CD8-positive, alpha-beta T cell (primary cell): ENCODE measurements at places on chromosomes 7 and 10. TPM values are rescaled to one million over a fixed set of nuclear protein-coding genes. Genes with fewer than 3 reads are reported as not detected.

VSTM4 gene
- not detected for total RNA-seq

GRCh38 chr10:17396004-17396403, 58.4 kb downstream of the ST8SIA6 start:
- no peak for DNase-seq

MRLN gene
- total RNA-seq: not detected

DNA sequence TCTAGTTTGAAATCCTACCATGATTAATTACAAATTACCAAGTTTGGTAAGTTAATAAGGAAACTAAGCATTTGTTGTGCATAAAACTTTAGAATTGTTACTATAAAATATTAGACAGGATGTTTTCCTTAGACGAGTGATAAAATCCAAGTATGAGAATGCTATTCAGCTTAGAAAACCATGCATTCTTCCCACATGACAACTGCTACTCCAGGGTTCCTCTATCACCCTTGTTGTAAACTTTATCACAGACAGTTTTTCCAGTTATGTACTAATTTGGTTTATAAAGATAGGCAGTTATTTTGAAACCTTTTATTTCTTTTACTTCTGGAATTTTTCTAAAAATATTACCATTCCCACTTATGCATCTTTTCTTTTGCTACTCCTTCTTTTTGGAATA, 52.0 kb downstream of the SIRT1 start:
- DNase-seq: no peak

WEE2 gene
- 0.22 TPM for total RNA-seq

GRCh38 chr10:62545160-62546066, 171.2 kb downstream of the ZNF365 start:
- no peak for DNase-seq

DNA sequence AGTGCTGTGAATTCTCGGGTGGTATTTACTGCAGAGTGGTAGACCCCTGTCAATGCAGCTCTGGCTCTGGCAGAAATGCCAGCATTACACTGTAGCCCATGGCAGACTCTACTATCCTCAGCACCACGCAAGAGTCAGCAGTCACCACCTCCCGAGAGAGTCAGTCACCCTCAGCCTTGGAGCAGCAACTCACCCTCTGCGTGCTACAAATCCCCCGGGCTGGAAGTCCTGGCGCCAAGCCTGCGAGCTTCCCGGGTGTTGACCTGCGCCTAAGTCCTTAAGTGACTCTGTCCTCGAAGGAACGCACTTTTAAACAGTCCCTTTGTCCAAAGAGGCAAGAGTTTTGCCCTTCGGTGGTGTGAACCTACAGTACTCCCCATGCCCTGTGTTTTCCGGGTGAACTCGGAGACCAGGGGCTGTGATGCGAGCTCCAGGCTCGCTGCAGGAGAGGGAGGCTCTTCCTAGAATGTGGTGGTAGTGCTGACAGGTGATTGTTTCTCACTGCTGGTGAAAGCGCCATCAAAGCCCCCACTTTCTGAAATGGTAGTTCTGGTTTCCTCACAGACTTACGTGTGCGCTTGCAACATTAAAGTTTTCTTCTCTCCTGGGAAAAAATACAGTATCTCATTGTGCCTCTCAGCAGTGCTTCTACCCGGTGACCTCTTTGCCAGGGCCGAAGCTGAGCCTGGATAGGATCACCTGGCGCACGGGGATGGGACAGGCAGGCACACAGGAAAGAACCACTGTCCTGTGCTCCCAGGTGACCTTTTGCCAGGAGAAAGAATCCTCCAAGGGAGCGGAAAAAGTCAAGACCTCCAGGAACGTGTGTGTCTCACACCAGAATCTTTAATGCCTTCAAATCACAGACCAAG, 33.1 kb upstream of the MBL2 start:
- no peak for DNase-seq

BRAT1 gene
- total RNA-seq: 18.9 TPM

DNA sequence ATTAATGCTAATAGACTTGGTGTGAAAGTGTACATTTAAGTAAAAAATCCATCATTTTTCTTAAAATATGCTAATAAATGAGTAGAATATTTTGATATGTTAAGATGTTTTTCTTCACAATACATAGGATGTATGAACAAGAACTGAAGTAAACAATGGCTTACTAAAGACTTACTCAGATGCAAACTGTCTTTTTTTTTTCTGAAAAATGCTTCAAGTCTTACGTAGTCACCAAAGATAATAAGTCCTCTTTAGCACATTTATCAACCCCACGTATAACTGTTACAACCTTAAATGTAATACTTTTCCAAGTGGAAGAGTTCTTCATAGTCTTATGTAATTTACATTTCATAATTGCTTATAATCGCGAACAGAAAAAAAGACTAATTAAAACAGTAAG, 54.8 kb downstream of the MDFIC start:
- DNase-seq: no peak

DNA sequence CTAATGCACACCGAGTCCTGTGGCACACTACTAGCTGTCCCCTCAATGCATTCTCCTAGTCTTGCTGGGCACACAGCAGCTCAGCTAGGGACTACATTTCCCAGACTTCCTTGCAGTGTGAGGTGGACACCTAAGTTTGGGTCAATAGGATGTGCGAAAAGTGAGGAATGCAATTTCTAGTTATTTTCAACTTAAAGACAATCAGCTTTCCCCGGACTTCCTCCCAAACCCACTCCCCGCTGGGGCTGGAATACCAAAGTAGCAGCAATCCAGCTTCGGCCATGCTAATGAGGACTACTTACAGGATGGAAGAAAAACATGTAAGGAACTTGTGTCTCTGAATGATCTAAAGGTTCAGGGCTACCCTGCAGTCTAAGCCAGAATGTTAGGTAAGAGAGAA, 286.4 kb upstream of the LRRN3 start:
- no peak for DNase-seq

SPDYE16 gene
- total RNA-seq: not detected

GRCh38 chr7:111516612-111517011, 45.7 kb downstream of the IMMP2L start:
- DNase-seq: no peak

ADAM12 gene
- 1.9 TPM for total RNA-seq

DNA sequence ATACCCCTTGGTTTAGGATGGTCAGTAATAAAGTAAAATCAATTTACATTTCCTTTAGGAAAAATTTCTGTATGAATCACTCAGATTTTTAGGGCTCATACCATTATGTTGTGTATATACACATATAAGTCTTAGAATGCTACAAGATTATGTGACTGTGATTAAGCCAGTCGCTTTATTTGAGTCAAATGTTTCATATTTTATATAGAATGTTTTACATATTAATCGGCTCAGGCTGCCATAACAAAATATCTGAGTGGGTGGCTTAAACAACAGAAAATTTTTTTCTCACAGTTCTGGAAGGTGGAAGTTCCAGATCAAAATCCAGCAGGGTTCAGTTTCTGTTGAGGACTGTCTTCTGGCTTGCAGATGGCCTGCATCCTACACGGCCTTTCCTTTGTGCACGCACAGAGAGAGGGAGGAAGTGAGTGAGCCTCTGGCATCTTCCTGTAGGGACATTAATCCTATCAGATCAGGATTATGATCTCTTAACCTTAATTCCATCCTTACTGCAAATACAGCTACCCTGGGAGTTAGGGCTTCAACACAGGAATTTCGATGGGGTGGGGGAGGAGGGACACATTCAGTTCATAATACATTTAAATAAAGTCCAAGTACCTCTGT, 198.0 kb downstream of the PHF14 start:
- no peak for DNase-seq

ACTL6B gene
- not detected for total RNA-seq

GRCh38 chr10:32938554-32939061, 19.4 kb downstream of the ITGB1 start:
- DNase-seq: no peak

GRCh38 chr10:78754269-78755062, 314.3 kb upstream of the ZMIZ1 start:
- DNase-seq: no peak

- DNase-seq: no peak
Measured at GRCh38 chr7:53466371-53466770, 430.9 kb downstream of the POM121L12 start.

DNA sequence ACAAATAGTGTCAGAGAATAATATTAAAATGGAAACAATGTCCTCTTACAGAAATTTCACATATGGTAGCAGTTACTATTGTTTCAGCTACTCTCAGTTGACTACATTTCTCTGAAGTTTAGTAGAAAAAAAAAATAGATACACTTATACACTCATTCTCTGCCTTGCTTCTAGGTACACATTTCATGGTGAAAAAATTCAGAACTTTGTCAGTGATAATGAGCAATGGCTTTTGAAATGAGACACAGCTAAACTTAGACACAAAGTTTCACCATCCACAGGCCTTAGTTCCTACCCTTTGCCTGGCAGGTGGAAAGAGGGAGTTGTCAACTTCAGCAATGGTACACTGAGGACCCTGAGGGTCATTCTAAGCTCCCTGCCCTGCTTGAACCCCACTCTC, 69.2 kb downstream of the CPVL start:
- DNase-seq: no peak

DNA sequence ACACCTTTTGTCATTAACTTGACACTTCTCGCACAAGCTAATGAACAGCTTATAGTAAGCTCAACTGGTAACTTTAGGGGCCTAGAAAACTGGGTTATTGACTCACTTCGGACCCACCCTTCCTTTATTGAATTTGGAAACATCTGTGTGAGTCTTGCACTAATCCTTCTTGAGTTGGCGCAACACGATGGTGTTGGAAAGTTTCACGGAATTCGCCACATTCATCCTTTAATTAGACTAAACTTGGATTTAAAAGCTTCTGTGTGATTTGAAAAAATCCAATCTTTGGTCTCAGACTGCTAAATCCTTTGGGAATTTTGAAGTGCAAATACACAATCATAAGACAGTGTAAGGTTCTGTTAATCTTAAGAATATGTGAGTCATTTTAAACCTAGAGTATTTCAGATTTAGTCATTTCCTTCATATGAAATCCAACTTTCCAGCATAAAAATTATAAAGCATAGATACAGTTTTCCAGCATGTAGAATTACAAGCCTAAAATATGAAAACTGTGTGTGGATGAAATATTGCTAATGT, 15.1 kb downstream of the FZD8 start:
- DNase-seq: no peak

GRCh38 chr10:105239311-105240219, 598.5 kb downstream of the SORCS3 start:
- no peak for DNase-seq

GIMAP1 gene
- total RNA-seq: 6.1 TPM

SOSTDC1 gene
- total RNA-seq: not detected

SPDYE8 gene
- total RNA-seq: not detected

- no peak for DNase-seq
Measured at GRCh38 chr10:72819053-72819452, 74.5 kb upstream of the OIT3 start.

TMEM236 gene
- not detected for total RNA-seq

DNA sequence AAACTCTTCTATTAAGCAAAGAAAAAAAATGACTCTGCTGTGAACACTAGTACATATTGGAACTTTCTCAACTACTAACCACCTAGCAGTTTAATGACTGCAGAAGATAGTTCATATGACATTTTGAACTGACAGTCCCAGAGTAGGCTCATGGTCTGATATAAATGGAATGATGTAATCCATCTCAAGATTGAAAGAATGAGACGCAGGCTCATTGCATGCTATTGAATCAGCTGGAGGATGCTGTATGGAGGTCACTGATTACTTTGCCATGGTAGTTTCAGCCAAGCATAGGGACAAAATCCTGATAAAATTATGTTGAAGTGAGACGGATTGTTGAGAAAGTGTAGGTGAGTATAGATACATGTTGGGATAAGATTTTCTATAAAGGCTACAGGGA, 217.6 kb upstream of the SEMA3E start:
- no peak for DNase-seq

PSMC2 gene
- 109 TPM for total RNA-seq

GRCh38 chr10:77118603-77119282, 518.9 kb downstream of the KCNMA1 start:
- no peak for DNase-seq

SORCS1 gene
- total RNA-seq: not detected

DNA sequence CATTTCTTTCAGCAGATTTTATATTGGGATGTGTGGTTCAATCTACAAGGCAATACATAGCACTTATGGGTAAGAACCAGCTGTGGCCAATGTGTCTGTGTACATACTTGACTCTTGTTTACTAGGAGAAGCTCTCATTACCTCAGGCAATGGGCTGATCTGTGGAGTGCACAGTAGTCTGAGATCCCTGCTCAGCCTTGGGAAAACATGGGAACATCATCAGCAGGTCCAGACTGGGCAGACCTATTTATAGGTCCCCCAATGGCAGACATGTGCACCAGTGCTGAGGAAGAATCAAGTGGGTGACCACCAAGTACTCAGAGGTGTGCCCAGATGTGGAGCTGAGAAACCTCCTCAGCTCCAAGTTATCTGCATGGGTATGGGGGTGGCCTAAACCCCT, 349.7 kb downstream of the KIF20B start:
- DNase-seq: no peak
